ENCODE measurements at places on chromosomes 1 and 21.

DNA sequence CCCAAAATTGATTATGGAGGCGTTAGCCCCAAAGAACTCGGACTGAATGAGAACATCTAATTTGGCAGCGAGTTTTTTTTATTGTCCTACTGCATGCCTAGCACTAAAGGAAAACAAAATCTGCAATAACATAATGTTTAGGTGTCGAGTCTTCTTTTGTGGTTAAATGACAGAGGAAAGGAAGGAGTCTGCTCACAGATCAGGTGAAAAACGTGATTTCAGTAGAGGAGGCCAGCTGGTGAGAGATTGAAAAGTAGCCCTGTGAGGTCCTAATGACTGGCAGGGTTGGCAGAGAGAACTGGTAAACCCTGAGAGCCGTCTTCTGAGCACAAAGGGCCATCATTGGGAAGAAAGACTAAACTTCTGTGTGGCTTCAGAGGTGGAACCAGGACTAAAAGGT, 24.2 kb downstream of the WDTC1 start:
- DNase-seq: no peak

- DNase-seq: no peak
Measured at GRCh38 chr1:93180723-93181613, at the start of gene CCDC18. Gene CCDC18 (plus strand): TSS chr1:93180724. CDS start chr1:93183362, 2,638 bp downstream.

- DNase-seq: no peak
Measured at GRCh38 chr1:119724611-119725218, 13.0 kb downstream of the PHGDH start.

GRCh38 chr1:7616953-7617352, 154.1 kb upstream of the VAMP3 start:
- no peak for DNase-seq

- DNase-seq: no peak
Measured at GRCh38 chr21:31915566-31915965, 42.7 kb downstream of the HUNK start.

DNA sequence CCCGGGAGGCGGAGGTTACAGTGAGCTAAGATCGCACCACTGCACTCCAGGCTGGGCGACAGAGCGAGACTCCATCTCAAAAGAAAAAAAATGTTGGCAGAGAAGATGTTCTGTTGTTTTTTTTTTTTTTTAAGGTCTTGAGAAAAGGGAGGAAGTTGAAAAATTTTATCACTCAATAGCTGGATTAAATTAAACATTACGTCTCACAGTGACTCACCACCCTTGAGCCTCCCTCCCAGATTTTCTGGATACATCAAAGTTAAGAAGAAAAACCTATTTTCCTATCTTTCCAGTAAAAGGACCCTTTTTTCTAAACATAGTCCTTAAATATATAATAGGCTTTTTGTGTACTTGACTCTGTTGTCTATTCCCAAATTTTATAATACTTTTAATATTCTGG, 35.5 kb downstream of the IFNAR1 start:
- no peak for DNase-seq

- DNase-seq: no peak
Measured at GRCh38 chr1:198778049-198778448, 139.2 kb downstream of the PTPRC start.

DNA sequence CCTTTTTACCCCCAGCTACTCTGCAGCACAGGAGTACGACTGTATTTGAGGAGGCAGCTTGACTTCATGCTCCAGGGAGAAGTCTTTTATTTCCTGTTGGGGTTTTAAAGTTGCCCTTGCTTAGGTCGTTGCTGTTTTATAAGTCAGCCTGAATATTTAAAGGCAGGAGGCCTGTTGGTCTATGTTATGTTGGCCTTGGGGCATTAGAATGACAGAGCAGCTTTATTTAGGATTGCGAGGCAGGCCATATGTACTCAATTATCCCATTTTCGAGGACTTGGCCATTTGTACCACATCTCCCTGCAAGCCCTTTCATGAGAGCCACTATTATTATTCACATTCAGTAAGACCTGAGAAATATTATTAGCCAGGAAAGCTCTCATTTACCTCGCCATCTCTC, 47.0 kb downstream of the KIF26B start:
- DNase-seq: no peak

DNA sequence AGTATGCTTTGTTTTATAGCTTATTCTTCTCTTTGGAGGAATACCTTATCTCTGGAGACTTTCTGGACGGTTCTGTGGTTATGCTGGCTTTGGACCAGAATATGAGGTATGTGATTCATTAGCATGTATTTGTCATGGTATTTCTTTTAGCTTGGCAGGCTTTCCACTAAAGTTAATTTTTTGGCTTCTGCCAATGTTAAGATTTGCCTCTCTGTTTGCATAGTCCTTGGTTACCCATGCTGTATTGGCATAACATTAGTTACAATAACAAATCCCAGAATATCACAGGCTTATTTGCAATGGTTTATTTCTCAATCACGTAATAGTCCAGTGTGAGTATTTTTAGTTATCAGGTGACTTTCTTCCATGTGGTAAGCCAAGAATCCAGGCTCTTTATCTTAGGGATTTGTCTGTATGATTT, 9.7 kb downstream of the ZMPSTE24 start:
- peak; percentile 95 for DNase-seq

DNA sequence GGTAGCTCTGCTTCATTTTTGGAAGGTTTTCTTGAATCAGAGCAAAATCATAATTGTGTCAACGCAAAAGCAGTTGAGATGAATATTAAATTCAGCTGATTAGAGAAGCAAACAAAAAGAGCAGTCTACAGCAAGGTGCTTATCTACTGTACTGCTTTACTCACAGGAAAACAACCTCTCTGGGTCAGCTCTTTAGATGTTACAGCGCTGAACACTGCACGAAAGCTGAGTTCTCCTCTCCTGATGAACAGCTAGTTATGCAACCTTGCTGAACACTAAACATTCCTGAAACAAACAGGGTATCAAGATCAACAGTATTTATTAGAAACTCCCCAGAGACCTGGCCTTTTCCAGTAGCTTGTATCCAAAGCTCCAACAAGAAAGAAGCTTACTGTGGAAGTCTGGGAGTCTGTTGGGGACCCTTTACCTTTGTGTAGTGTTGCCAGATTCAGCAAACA, 41.3 kb downstream of the TBCE start:
- DNase-seq: no peak
